ENCODE measurements at places on chromosomes 11 and 22. TPM values are rescaled to one million over a fixed set of nuclear protein-coding genes. Genes with fewer than 3 reads are reported as not detected.

The CATSPER1 gene
- total RNA-seq: under 0.01 TPM

The FOLH1 gene
- not detected for total RNA-seq

The C11orf86 gene
- not detected for total RNA-seq

The KRTAP5-11 gene
- total RNA-seq: not detected

The SLC5A1 gene
- total RNA-seq: not detected

The ARHGEF17 gene
- 37.2 TPM for total RNA-seq

The PSMA1 gene
- total RNA-seq: 207 TPM

The CCDC15 gene
- 6.4 TPM for total RNA-seq

The CLCF1 gene
- total RNA-seq: 3.9 TPM

The POU2AF3 gene
- 0.12 TPM for total RNA-seq

The NRXN2 gene
- 0.55 TPM for total RNA-seq

The RBM4 gene
- 73.6 TPM for total RNA-seq

The GAB4 gene
- total RNA-seq: not detected

The OR51B5 gene
- total RNA-seq: not detected

The SLC5A4 gene
- total RNA-seq: 0.11 TPM

The KCNJ11 gene
- total RNA-seq: not detected

The OR5P2 gene
- total RNA-seq: not detected

The OR2AT4 gene
- total RNA-seq: not detected

The IL10RA gene
- total RNA-seq: 0.50 TPM

The PAX6 gene
- total RNA-seq: not detected

The VSIG10L2 gene
- total RNA-seq: 0.22 TPM

The KRTAP5-5 gene
- total RNA-seq: not detected

The MMP27 gene
- not detected for total RNA-seq

The MS4A8 gene
- not detected for total RNA-seq

The SEPTIN5 gene
- 14.8 TPM for total RNA-seq

The WNT7B gene
- 0.33 TPM for total RNA-seq

Data from uterine smooth muscle cell (primary cell).